Mucosa of descending colon (tissue), 3 donors: ENCODE measurements at places on chromosomes 16 and 17. TPM values are rescaled to one million over a fixed set of nuclear protein-coding genes. Genes with fewer than 3 reads are reported as not detected.

The CAPN15 gene
- 109 TPM for total RNA-seq

The CDH11 gene
- total RNA-seq: 24.7 TPM

The KRTAP3-2 gene
- total RNA-seq: not detected

DNA sequence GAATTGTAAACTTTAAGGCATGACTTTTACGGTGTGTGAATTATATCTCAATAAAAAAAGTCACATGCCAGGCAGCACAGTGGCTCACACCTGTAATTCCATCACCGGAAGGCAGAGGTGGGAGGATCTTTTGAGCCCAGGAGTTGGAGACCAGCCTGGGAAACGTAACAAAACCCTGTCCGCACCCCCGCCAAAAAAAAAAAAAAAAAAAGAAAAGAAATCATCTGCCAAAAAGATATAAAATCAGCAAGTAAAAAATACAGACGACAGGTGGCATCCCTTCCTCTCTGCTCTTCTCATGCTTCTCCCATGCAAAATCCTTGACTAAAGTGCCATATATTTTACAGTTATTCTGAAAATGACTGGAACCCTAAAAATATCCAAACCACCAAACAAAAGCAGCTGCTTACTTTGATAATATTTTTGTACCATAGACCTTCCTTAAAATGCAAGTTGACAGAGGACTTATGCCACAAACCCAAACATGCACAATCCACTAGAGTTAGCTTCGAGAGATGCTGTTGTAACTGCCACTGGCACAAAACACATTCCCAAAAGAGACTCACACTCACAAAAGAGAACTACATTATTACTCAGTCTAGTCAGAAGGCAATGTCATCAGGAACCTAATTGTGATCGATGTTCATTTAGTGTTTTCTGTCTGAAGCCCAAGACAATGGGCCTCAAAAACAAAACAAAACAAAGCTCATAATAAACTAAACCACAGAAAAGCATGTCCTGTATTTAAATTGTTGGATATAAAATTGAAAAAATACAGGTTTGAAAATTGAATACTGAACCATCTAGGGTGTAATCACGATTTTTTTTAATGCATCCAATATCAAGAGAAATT lies 2.4 kb downstream of the CRLF3 start:
- peak; percentile 38 for DNase-seq

DNA sequence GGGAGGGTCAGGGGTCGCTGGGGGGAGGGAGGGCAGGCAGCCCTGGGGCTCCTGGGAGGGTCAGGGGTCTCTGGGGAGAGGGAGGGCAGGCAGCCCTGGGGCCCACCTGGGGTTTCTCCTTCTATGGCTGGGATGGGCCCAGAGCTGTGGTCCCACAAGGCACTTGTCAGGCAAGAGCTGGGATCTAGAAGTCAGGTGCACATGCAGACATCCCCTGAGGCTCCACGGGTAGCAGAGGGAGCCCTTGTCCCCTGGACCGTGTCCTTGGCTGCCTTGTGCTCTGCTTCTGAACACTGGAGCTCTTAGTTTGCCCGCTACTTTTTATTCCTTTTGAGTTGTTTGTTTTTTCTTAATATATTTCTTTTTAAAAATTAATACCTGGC lies 1.8 kb downstream of the TUBB3 start:
- DNase-seq: no peak
